Caki2 (cell line): ENCODE measurements at places on chromosomes 6 and 20.

DNA sequence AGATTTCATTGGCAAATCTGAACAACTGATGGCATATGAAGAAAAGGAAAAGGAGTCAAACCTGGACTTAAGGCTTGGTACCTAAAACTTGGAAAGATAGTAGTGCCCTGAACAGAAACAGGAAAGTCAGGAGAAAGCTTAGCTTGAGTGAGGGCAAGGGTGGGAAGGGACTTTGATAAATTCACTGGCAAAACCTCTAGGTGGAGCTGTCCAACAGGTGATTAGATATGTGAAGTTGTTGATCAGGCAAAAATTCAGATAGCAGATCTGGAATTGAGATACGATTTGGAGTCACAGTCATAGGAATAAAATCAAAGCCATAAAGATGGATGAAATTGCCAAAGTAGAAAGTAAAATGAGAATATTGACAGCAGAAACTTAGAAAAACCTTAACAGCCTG is 16.1 kb upstream of the ZNF292 start:
- peak; percentile 35 for DNase-seq

DNA sequence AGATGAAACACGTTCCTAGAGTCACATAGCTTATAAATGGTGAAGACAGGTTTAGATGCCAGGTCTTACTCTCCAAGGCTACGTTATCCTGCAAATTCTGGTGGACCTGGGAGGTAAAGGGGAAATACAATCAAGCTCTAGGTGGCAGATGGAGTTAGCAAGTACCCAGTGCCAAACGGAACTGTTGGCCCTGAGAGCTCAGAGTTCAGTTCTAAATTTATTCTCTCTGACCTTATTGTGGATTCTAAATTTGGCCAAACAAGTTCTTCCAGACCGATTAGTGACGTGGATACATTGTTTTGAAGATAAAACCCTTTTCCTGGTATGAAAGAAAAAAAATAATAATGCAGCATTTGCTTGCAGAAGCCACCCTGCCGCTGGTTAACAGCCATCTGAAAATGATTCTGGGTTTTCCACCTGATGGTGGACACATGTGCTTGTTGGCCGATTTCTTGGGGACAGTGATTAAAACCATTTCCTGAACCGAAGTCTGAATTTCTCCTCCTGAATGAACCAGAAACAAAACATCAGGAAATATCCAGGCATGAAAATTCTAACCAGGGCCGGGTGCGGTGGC is 32.5 kb downstream of the RIPOR3 start:
- DNase-seq = no peak

GRCh38 chr20:61482056-61482887 is 230.2 kb downstream of the CDH4 start:
- peak; percentile 6 for DNase-seq

GRCh38 chr6:75693534-75693933 is 55.5 kb upstream of the MYO6 start:
- DNase-seq = no peak

DNA sequence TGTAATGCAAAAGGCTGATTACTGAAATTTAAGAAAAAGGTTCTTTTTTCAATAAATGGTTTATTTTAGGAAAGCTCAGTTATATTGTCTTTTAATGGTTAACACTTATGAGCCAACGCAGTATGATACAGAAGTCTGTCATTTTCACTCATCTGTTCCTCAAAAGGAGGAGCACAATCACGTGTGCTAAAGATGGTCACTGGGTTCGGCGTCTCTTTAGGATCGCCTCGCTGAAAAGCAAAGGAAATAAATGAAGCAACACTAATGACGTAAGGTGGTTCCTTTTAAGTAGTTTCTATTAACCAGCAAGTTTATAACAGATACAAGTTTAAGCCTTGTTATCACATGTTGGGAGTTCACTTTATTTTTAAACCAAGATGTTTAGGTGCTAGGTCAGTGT is 125.7 kb downstream of the MAP3K4 start:
- no peak for DNase-seq

- DNase-seq = peak; percentile 19
These were observed 14.8 kb upstream of the CALHM6 start for GRCh38 chr6:116446399-116446798.
